ENCODE measurements at places on chromosomes 1 and 21.

- no peak for DNase-seq
These were observed 185.1 kb upstream of the CAMK1G start for GRCh38 chr1:209398313-209398991.

- no peak for DNase-seq
These were observed 879.4 kb downstream of the MRPL39 start for GRCh38 chr21:24727803-24728440.

- DNase-seq, result no peak
These were observed 14.4 kb upstream of the KCNH1 start for GRCh38 chr1:211148366-211148765.

GRCh38 chr1:205259998-205260397, 32.3 kb downstream of the TMCC2 start:
- no peak for DNase-seq

DNA sequence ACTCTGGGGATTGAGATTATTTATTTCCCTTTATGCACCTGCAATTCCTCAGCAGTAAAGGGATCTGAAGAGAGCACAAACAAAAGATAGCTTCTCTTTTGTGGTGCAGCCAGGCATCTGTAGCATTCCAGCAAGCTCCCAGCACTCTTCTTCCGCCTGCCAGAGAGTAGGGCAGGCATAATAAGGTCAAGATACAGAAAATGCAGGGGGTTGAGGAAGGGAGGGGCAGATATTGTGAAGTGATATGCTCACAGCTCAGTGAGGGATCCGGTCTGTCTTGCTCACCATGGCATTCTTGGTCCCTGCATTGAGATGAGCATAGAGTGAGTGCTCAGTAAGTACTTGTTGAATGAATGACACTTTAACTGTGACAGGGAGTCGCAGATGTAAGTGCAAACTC, 23.9 kb downstream of the FASLG start:
- DNase-seq, result no peak

DNA sequence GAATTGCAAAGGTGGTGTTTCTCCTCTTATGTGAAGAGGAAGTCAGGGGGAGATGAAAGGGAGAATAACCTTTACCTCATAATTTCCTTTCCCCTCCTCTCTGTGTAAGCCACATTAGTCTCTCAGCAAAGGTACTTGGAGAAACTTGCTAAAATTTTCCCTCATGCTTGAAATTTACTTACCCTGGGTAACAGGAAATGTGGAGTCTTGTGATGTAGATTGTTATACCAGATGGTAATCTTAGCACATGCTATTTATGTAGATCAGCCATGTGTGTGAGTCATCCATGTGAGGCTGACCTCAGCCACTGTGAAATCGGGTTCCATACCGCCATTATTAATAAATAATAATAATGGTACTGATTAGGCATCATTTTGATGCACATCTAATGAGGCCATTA, 128.4 kb downstream of the TGFB2 start:
- DNase-seq, result no peak

DNA sequence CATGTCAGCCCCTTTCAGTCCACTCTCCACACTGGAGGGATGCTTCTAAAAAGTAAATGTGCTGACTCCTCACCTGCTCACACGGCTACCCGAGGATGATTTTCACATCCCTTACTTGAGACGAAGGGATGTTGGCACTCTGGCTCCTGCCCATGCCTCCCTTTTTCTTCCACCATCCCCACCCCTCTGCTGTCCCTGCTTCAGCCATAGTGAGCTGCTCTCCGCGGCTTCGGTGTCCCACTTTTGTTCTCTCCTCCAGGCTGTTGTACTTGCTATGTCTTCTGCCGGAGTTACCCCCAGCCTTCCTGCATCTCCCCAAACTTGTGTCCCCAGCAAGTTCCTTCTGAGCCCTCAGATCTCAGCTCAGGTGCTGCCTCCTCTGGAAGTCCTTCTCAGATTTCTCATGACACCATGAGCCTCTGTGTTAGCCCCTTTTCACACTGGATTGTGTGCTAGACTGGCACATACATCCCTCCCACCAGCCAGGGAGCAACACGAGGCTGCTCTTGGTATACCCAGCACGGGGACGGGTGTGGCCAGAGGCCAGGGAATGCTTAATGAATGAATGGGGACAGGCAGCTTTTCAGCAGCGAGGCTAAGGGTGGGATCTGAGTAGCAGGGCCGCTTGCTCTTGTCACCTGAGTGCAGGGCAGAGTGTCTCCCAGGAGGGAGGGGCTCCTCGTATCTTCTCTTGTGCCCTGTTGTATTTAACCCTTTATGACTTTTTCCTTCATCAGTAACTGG, 1.3 kb downstream of the ACOT11 start:
- DNase-seq, result no peak

DNA sequence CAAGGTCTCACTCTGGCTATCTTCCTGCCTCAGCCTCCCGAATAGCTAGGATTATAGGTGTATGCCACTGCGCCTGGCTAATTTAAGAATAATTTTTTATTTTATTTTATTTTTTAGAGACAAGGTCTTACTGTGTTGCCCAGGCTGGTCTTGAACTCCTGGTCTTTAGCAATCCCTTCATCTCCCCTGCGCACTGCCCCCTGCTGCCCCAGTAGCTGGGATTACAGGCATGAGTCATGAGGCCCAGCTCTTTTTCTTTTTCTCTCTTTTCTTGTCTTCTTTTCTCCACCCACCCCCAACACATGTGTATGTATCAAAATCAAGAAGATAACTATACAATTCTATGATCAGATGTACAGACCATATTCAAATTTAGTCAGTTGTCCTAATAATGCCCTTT, 87.2 kb downstream of the PEX14 start:
- DNase-seq, result no peak

- peak; percentile 92 for DNase-seq
These were observed 178.0 kb downstream of the CAMTA1 start for GRCh38 chr1:6962996-6963911.

- DNase-seq, result no peak
These were observed 39.6 kb upstream of the COL6A1 start for GRCh38 chr21:45941717-45942546.

DNA sequence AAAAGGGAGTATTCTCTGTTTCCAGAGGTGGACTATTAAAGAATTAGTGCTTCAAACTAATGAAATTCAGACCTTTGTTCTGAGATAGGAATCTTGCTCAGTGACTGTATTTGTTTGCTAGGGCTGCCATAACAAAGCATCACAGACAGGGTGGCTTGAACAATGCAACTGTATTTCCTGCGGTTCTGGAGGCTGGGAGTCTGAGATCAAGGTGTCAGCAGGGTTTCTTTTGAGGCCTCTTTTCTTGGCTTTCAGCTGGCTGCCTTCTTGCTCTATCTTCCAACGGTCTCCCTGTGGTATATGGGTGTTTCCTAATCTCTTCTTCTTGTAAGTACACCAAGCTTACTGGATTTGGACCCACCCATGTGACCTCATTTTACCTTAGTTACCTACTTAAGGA, 264.6 kb upstream of the PROX1 start:
- no peak for DNase-seq
